ENCODE measurements at places on chromosomes 3 and 15.

DNA sequence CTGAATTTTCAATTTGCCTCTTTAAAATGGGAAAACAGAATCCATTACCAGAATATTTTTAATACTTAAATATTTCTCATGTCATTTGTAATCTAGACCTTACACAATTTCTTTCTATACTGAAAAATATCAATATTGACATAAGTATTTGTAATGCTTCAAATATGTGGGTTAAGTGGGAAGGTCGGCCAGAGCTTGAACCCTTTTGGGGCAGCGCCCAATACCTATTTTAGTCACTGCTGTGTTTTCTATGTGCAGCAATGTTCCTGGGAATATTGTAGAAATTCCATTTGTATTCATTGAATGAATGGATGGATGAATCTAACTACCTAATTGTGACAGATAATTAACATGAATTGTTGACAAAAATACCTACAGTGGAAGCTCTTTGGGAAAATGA, 459.7 kb upstream of the ZNF717 start:
- no peak for DNase-seq

DNA sequence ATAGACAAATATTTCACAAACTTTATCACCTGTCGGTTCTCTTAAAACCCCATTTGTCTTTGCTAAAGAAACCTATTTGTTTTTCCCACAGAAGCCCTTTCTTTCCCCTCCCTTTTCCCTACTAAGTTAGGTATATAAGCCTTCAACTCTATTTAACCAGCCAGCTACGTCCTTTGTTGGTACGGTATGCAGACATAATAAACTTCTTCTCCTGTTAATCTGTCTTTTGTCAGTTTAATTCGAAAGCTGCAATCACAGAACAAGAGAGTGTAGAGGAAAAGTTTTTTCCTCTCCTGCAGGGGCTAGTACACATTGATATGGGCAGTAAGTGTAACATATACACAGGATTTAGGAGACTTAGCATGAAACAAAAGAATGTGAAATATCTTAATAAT, 21.9 kb upstream of the C15orf39 start:
- no peak for DNase-seq

- DNase-seq = no peak
Measured at GRCh38 chr15:91942720-91943394, 89.3 kb downstream of the SLCO3A1 start.

- no peak for DNase-seq
Measured at GRCh38 chr3:101836652-101837598, 12.4 kb upstream of the NFKBIZ start.

- DNase-seq = no peak
Measured at GRCh38 chr3:193145248-193145647, 95.8 kb upstream of the PLAAT1 start.

- no peak for DNase-seq
Measured at GRCh38 chr3:169627789-169628188, 35.7 kb downstream of the MECOM start.

GRCh38 chr3:18656410-18656809, 231.3 kb upstream of the SATB1 start:
- DNase-seq = no peak

DNA sequence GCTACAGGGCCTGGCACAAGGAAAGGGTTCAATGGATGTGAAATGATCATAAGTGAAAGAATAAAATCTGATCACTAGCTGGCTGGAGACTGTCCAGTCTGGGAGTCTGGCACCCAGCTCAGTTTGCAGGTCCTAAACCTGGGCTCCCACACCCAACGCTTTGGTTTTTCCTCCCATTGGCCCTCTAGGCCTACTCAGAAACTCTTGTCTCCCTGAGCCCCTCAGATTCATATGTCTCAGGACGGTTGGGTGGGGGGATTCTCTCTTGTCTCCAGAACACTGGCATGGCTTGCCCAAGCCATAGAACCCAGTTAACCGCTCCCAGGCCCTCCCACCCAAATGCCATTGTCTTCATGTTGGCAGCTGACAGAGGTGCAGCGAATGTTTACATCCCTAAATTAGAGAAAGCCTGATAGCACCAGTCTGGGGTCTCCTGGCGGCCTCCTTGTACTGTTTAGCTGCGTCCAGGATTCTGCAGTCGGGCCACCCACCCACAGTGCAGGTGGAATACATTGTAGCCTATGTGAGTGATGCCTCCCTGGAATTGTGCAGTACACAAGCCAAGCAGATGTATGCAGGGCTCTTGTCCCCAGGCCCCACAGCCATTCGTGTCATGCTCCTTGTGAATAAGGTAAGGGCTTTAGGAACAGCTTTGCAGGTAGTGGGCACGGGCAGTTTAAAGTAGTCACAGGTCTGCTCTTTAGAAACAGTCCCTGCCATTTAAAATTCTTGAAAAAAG, 266.3 kb downstream of the XXYLT1 start:
- no peak for DNase-seq

DNA sequence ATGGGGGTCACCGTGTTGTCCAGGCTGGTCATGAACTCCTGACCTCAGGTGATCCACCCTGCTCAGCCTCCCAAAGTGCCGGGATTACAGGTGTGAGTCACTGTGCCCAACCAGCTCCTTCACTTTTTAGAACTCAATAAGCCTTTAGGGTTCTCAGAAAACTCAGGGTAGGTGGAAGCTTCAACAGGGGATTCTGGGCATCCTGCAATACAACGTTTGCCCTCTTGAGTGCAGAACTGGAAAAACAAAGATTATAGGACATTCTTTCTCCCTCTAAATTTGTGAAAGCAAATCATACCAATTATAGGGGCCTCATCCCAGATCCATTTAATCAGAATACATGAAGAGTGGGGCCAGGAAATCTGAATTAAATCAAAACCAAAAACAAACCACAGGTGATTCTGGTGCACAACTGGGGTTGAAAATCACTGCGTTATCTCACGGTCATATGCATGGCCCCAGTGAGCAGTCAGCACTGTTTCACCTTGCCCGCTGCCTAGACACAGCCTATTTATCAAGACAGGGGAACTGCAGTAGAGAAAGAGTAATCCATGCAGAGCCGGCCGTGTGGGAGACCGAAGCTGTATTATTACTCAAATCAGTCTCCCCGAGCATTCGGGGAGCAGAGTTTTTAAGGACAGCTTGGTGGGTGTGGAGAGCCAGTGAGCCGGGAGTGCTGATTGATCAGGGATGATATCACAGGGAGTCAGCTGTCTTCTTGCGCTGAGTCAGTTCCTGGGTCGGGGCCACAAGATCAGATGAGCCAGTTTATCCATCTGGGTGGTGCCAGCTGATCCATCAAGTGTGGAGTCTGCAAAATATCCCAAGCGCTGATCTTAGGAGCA, 58.4 kb downstream of the TMEM44 start:
- no peak for DNase-seq

DNA sequence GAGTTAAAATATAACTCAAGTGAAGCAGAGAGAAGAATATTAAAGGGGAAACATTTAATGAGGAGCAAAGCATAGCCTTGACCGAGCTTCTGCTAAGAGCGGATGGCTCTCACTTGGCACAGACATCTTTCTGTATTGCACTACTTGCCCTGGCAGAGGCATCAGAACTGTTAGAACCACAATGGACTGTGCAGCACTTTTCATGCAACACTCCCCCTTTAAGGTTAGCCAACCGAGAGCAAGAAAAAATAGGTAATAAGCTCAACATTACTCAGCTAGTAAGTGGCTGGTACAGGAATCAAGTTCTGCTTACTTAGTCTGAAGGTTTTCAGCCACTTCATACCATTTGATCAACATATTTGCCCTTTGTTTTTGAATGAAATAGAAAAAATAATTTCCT, 33.7 kb downstream of the CRTC3 start:
- DNase-seq = no peak

- DNase-seq = no peak
Measured at GRCh38 chr3:149958171-149958796, 12.4 kb downstream of the PFN2 start.

DNA sequence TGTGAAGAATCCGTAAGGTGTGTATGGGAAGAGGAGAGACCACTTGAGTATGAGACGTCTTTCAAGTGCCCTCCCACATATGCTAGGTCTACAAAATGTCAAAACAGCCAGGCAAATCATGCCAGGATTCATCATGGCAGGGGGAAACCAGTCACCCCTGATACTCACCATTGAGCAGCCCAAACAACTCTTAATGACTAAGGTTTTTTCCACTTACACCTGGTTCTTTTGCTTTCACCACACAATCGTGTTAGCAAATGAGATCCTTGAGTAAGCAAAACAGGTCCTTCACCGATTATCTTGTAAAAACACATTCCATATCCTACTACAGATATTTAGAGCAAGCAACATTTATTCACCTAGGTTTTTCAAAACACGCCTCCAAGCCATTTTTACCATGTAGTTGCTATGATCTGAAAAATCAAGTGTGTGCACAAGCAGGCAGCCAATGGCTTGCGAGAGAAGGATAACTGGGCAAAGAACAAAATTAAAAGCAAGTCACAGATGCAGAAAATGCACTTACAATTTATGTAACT, 177.5 kb upstream of the LPP start:
- DNase-seq = no peak

DNA sequence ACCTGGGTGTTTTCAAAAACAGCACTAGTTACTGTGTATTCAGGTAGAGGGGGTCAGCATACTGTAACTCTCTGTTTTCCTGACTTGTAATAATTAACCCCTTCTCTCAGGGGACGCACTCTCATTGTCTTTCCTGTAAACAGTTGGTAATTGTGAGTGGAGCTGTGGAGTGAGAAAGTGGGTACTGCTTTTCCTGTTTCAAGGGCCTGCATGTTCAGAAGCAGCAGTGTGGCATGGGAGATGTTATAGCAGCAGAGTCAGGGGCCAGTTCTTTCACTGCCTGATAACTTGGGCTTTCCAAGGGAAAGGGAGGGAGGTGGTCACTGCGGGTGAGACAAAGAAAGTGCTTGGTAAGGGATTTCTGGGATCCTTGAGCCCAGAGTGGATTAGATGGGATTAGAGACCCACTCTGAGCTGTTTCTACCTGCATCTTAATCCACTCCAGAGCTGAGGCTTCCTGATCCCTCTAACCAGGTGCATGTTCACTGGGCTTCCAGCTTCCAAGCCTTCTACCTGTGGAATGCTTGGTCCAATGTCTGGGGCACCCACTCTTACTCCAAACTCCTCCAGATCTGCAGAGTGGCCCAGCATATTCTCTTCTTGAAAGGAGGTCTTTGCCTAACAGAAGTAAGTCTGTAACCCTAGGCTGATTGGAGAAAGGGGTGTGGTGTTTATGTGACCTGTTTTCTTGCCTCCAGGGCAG, 105.2 kb downstream of the RPLP1 start:
- no peak for DNase-seq

GRCh38 chr15:101710806-101711205, 13.5 kb downstream of the TARS3 start:
- no peak for DNase-seq

DNA sequence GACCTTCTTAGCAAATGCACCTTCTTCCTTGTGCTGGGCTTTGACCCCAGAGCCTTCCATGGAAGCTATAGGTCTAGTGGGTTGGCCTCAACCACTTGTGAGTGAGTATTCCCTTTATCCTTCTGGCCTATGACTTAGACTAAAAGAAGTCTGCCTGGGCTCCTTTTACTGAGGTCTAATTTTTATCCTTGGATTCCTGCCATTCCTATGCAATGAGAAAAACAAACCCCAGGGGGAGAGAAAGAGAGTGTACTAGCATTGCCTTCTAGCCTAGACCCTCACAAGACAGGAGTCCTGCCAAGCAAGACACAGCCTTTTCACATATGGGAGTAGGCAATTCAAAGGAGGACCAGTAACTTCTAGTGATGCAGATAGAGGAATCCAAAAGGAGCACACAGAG, 155.4 kb downstream of the PPM1L start:
- no peak for DNase-seq

GRCh38 chr3:37100411-37100810, 74.0 kb downstream of the LRRFIP2 start:
- no peak for DNase-seq

GRCh38 chr3:151852074-151852811, 21.2 kb upstream of the SUCNR1 start:
- no peak for DNase-seq

DNA sequence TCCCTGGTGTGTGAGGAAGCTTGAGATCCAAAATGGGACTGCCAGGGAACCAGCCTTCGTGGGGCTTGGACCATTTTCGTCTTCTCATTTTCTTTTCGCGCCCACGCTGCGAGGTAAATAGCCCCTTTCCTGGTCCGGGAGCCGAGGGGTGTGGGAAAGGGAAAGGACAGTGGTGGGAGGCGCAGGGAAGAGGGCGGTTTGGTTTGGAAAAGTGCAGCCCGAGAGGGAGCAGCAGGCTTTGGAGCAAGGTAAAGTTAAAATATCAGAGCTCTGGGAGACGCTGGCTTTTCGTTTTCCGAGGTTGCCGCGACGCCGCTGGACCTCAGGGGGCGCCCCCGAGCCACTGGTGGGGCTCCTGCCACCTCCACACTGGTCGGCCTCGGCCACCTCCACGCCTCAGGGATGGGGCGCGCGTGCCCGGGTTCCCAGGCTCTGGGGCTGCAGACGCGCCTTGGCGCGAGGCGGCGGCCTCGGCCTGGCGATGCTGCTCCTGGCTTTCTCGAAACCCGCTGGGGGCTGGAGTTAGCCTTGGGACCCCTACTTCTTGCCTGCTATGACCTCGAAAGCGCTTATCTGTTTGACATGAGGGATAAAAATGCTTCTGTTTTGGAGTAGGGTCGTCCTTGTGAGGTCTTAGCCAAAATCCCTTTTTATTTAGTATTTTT, 3.2 kb downstream of the PTPRG start:
- no peak for DNase-seq

DNA sequence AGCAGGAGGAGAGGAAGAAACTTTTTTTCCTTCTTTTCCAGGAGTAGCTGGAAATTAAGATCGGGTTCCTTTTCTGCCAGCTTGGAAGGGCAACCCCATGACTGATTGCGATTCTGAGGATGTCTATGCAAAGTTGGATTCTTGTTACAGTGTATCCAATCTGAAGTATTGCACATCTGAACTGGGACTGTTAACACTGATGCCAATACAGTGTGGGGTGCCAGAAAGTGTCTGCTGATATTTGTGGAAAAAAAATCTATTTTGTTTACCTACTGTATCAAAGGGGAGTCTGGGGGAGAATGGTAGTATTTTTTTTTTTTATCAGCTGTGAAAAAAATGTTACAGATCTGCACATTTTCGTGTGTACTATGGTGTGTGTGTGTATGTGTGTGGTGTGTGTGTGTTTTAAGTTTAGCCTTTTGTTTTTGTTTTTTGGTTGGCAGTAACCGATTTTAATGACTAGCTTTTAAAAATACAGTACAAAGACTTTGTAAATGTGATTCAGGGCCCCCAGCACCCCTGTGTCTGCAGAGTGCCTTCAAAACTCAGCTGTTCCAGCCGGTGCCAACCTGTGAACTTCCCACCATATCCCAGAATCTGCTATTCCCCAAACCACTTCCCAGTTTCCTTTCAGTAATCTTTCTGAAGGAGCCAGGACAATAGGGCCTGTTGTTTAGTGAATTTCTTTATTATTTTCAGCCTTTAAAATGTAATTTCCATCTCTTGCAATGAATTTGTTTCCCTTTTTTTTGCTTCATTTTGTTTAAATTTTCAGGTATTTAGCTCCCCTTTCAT, 1.9 kb downstream of the RAP2B start:
- DNase-seq = no peak

- DNase-seq = no peak
Measured at GRCh38 chr3:127044996-127045395, 62.1 kb downstream of the PLXNA1 start.

DNA sequence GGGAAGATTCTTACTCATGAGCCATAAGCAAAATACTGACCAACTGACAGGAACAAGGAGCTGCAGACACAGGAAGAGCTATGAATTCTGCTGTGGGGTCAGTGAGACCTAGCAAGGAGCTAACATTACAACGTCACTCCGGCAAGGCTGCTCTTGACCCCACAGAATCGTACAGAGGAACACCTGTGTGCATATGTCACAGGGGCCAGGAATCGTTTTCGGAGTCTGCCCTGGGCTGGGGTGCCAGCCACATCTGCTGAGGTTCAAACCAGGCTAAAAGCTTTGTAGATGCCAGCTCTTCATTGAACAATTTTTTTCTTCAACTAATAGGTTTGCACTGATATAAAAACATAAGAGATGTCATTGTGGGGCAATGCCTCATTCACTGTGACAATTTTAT, 82.6 kb downstream of the LRRK1 start:
- DNase-seq = no peak
